ENCODE measurements at places on chromosomes 2 and 18.

GRCh38 chr18:22179174-22179573, 9.8 kb downstream of the GATA6 start:
- no peak for DNase-seq

DNA sequence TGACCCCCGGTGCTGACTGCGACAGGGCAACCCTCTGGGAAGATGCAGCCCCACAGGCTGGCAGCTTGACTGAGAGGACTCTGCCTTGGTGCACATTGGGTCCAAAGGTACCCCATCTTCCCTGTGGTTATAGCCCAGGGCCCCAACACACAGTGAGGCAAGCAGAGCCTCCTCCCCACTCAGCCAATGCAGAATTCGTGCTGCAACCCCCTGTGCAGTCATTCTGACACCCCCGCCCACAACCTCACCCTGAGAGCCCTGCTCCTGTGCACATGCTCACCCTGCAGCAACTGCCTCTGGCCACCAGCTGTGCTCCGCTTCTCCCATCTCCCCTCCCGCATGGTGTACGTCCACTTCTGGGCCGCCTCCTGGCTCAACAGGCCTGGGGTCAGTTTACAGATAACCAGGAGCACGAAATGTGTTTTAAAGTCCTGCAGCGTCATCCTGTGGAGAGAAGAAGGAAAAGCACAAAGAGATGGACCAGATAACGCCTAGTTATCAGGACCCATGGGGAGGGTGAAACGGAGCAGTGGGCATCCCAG, 24.4 kb downstream of the CAPN14 start:
- no peak for DNase-seq

DNA sequence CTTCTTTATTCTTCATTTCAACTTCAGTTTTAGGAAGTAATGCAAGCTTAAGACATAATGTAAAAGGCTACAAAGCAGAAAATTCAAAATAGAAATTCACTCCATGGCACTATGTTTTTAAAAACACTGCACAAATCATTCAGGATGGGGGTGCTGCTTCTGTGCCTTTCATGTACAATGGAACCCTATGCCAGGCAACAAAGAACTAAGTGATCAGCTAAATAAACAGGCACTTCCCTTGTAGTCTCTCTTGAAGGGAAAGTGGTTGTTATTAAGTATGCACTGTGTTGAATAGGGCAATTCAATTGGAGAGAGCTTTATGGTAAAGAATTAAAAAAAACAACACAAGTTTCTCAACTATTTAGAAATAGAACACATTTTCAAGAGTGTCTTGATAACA, 10.9 kb upstream of the ERBB4 start:
- no peak for DNase-seq

DNA sequence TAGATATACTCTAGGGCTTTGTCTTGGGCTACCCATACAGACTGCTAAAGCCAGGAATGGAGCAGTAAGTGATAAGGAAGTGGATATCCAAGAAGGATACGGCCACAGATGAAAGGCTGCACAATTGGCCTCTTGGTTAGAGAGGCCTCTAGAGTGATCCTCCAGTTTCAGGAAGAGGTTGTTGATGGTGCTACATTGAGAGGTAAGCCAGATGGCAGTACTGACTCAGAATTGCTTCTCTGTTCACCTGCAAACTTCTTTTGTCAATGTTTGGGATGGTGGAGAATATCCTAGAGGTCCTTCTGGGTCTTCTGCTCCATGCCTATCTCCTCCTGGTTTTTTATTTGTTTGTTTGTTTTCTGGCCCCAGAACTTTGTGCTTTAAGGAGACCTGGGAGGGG, 226.8 kb upstream of the LRRTM1 start:
- DNase-seq: no peak

- DNase-seq: peak; percentile 44
Measured at GRCh38 chr2:157413326-157414035, 30.4 kb downstream of the CYTIP start.

GRCh38 chr2:129710670-129711495, 268.6 kb upstream of the RAB6C start:
- no peak for DNase-seq

- no peak for DNase-seq
Measured at GRCh38 chr2:172336681-172337080, 90.7 kb upstream of the ITGA6 start.

GRCh38 chr2:227325839-227326195, 766 bp downstream of the MFF start:
- peak; percentile 29 for DNase-seq

DNA sequence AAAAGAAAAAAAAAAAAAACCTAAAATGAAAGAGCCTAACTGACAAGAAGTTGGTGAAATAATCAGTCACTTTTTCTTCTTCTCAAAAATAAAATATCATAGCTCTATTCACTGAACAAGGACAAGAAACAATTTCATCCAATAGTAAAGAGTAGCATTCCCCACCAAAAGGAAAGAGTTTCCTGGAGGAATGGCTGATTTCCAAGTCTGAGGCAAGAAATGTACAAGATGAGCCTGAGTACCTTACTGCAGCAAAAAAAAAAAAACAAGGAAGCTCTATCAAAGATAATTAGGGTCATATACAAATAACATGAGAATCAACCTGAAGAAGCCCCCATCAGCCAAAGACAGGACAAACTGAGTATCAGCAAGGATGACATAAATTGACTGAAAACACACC, 11.5 kb downstream of the ROCK1 start:
- no peak for DNase-seq

DNA sequence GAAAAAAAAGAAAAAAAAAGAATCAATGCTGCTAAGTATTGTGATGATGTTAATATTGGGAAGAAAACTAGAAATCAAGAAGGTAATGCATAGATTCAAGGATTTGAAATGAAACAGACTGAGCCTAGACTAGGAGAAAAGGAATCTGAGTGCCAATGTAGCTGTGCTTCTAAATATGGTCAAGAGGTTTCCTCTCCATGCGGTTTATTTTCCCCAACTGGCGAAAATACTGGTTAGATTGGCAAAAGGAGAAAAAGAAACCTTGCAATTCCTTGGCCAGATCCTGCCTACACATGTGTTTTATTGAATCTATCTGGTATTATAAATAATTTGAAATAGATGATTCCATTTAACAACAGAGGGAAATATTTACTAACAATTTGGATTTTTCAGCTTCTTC, 5.7 kb downstream of the SCN3A start:
- no peak for DNase-seq

- no peak for DNase-seq
Measured at GRCh38 chr2:51959696-51960095, 927.8 kb upstream of the NRXN1 start.

GRCh38 chr2:219184121-219184520, 6.0 kb downstream of the RETREG2 start:
- no peak for DNase-seq

Measured in suppressor macrophage treated with lipopolysaccharide for 1 hour (primary cell).